ENCODE measurements at places on chromosomes 3 and 15. TPM values are rescaled to one million over a fixed set of nuclear protein-coding genes. Genes with fewer than 3 reads are reported as not detected.

Gene GNB5
- 48.6 TPM for total RNA-seq

- no peaks in the 10 kb centered on the region for H3K4me1 ChIP-seq
- DNase-seq: no peak
- H3K36me3 ChIP-seq: no peaks in the 10 kb centered on the region
- no peaks in the 10 kb centered on the region for H3K27me3 ChIP-seq
- H3K27ac ChIP-seq: no peak overlapping the region
Measured at GRCh38 chr3:53555068-53555588, 60.7 kb downstream of the CACNA1D start.

DNA sequence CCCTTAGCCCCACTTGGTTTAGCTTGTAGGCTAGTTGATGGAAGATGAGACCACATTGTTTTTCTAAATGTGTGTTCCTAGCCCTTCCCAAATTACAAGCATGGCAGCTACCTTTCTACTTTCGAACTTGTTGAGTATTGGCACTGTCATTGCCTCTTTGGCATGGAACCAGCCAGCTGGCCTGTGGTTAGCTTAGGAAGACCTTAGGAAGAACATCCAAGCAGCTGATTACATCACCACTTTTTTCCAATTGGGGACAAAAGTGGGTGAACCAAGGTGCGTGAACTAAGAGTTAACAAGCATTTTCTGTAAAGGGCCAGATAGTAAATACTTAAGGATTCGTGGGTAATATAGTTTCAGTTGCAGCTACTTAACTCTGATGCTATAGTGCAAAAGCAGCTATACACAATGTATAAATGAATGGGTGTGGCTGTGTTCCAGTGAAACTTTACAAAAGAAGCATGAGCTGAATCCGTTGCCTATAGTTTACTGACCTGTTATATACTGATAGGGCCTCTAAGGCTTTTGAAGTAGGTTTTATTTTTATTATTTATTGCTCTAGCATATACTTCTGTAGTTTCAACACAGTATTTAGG, 8.5 kb downstream of the KLHL18 start:
- no peak overlapping the region for H3K27ac ChIP-seq
- H3K4me1 ChIP-seq: peaks cover 27% of the 10 kb centered on the region
- DNase-seq: no peak
- no peak overlapping the region for H3K4me3 ChIP-seq
- peaks cover 5% of the 10 kb centered on the region for H3K36me3 ChIP-seq

Gene GP5
- total RNA-seq: not detected

DNA sequence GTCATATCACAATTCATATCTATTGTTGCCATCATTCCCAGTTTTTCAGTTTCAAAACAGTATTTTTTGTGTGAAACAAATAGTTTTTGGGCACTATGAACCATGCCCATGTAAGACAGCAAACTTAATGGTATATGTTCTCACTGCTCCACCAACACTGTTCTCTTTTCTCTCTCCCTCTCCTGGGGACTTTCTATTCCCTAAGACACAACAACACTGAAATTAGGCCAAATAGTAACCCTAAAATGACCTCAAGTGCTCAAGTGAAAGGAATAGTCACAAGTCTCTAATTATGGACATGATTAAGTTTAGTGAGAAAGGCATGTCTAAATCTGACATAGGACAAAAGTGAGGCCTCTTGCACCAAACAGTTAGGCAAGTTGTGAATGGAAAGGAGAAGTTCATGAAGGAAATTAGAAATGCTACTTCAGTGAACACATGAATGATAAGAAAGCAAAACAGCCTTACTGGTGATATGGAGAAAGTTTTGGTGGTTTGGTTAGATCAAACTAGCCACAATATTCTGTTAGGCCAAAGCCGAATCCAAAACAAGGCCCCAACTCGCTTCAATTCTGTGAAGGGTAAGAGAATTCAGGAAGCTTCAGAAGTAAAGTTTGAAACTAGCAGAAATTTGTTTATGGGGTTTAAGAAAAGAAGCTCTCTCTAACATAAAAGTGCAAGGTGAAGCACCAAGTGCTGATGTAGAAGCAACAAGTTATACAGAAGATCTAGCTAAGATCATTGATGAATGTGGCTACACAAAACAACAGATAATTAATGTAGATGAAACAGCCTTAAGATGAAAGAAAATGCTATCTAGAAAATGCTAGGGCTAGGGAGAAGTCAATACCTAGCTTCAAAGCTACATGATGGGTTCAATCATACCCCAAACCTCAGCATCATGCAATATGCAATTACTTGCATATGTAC, 104.2 kb downstream of the CBLB start:
- H3K4me3 ChIP-seq: no peak overlapping the region
- no peaks in the 10 kb centered on the region for H3K27me3 ChIP-seq
- no peak for DNase-seq
- peaks cover 7% of the 10 kb centered on the region for H3K4me1 ChIP-seq
- H3K36me3 ChIP-seq: no peaks in the 10 kb centered on the region

Gene C2CD4A
- not detected for total RNA-seq

DNA sequence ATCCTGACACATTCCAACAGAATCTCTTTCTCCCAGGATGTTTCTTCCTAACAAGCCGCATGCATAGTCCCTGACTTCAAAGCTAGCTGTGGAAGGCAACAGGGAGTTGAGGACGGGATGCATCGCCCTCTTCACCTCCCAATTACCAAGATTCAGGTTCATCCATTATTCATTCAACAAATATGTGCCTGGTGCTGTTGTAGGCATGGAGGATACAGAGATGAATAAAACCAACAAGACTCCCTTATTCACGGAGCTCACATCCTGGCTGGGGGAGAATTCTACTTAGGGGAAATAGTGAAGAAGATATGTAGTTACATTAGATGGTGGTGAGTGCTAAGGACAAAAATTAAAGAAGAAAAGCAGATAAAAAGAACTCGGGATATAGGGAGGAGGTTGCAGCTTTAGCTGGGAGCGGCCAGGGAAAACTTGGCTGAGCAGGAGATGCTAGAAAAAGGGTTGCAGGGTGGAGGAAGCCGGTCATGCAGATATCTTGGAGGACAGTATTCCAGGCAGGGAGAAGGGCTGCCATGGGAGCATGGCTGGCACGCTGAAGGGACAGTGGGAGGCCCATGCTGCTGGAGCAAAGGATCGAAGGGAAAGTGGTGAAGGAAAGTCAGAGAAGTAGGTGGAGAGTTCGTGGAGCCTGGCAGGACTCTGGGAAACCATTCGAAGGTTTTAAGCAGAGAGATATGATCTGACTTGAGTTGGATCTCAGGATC, 5.0 kb downstream of the ITGB5 start:
- H3K4me1 ChIP-seq: peaks cover 87% of the 10 kb centered on the region
- H3K27me3 ChIP-seq: no peaks in the 10 kb centered on the region
- no peaks in the 10 kb centered on the region for H3K36me3 ChIP-seq
- no peak for DNase-seq
- peak overlapping the region; percentile 95 for H3K27ac ChIP-seq
- H3K4me3 ChIP-seq: no peak overlapping the region

Gene NDN
- 79.3 TPM for total RNA-seq

Gene RTP1
- total RNA-seq: not detected

DNA sequence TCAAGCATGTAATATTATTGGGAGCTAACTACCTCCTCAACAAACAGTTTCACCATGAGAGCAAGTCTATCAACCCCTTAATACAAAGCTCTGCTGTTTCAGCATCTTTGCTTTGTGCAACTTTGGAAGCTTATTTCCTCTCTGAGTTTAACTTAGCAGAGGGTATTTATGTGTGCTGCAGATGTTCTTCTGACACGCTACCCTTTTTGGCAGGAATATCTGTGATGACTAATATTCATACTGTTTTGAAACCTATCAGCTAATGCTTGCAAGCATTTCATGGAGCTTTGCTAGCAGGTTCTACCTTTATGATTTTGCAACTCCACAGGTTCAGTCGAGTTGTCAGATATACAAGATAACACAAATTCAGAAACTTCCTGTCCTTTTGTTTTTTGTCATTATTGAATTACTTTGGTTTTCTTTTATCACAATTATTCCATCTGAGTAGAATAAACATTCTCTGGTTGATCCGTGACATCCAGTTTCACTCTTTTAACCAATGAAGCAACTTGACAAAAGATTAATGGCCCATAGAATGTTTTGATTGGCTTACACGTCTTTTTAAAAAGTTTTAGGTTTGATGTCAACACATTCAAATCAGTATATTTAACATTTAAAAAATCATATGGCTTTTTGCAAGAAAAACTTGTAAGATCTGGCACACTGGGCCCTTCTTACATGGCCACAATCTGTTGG, 1.7 kb upstream of the SLC9A9 start:
- no peaks in the 10 kb centered on the region for H3K27me3 ChIP-seq
- no peak overlapping the region for H3K27ac ChIP-seq
- no peaks in the 10 kb centered on the region for H3K36me3 ChIP-seq
- no peak for DNase-seq
- H3K4me1 ChIP-seq: peaks cover 41% of the 10 kb centered on the region

DNA sequence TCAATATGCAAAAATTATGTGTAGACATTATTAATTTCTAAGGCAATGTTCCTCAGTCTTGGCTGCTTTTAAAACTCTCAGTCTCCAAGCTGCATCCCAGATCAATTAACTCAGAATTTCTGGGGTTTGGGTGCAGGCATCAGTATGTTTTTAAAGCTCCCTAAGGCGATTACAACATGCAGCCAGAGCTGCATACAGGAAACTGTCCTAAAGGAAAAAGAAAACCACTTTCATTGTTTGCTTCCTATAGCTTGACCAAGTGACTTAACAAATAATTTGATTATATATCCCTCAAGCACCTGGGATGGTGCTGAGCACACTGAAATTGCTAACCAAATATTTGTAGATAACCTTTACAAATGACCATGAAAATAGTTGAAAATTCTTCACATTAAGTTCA, 194.7 kb downstream of the DTWD1 start:
- H3K27ac ChIP-seq: no peak overlapping the region
- no peaks in the 10 kb centered on the region for H3K36me3 ChIP-seq
- H3K4me1 ChIP-seq: peaks cover 9% of the 10 kb centered on the region
- no peak overlapping the region for H3K4me3 ChIP-seq
- DNase-seq: no peak

Gene STAC
- total RNA-seq: 3.9 TPM

DNA sequence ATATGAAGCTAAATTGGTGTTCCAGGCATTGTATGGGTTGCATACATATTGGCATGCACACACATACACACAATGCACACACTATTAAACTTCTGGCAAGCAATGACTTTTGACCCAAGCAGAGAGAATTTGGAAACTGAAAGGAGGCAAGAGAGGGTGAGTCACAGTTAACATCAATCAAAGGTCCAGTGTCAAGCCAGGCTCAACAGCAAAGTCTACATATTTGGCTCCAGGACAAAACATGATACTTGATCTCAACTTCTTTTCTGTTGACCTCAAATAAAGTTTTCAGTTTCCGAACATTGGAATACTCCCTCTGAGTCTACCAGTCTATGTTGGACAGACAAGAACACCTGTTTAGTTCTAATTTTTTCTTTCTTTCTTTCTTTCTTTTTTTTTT, 28.3 kb downstream of the IL12A start:
- H3K4me1 ChIP-seq: no peaks in the 10 kb centered on the region
- no peak overlapping the region for H3K27ac ChIP-seq
- DNase-seq: no peak
- H3K4me3 ChIP-seq: no peak overlapping the region
- no peaks in the 10 kb centered on the region for H3K27me3 ChIP-seq

Gene ITGA11
- total RNA-seq: 15.5 TPM
